ENCODE measurements at places on chromosomes 2 and 18.

GRCh38 chr2:204647626-204648025 lies 102.4 kb downstream of the PARD3B start:
- H3K27me3 ChIP-seq = no peaks in the 10 kb centered on the region
- H3K36me3 ChIP-seq = peaks cover 1% of the 10 kb centered on the region
- H3K27ac ChIP-seq = no peak overlapping the region
- no peak overlapping the region for H3K4me3 ChIP-seq

DNA sequence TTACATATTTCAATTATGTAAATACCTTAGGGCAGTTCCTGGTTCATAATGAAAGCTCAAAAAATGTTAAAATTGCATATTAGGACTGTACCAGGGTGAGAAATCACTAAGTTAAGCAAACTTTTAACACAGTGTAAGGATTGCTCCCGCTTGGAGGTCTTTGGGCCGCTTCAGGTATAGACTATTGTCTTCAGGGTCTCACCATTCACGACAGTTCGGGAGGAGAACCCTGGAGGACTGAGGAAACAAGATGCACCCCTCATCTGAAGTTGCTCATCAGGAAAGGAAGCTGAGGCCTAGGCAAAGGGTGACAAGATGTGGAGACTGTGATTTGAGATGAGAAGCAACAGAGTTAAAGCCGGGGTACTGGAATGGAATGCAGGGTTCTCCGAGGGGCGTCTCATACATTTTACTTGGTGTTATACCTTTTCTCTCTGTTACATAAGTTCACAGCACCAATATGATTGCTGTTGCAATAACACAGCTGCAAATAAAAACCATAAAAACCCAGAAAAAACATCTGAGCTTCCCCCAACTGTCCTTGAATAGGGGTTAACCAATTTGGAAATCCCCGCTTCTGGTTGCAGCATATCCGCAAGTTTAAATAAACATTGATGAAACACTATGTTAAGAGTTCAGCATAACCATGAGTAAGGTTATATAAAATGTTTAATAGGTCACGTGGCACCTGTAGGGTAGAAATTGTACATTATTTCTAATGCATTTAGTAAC lies 40.1 kb downstream of the FBXO48 start:
- H3K4me1 ChIP-seq = no peaks in the 10 kb centered on the region
- no peak overlapping the region for H3K4me3 ChIP-seq
- no peaks in the 10 kb centered on the region for H3K36me3 ChIP-seq
- H3K27ac ChIP-seq = no peak overlapping the region

DNA sequence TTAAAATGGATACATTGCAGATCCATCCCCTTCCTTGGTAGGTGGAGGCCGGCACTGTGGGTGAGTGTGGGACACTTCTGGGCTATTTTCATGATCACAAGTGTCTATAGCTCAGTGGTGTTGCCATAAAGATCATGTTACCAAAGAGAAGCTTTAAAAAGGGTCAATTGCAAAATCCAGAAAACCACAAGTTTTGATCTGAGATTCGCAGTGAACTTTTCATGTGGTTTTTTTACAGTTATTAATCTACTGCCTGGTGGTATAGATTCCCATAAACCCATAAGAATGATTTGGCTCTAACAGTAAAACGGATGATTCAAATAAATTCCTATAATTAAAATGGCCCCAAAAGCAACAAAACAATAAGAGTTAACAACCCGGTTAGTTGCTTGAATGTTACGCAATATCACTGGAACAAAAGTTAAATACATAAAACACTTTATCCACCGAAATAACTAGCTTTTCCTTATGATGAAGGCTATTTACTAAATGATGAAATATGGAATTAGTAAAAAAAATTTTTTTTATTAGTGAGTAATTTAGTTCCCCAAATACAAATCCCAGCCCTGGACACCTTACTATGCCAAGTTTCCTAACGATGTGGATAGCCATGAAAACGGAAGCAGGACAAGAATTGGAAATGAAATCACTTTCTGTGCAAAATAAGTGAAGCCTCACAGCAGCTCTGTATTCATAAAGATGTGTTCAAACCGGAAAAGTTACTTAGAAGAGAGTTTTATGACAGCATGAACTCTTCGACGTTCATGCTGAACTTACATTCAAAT lies 95.6 kb upstream of the THOC1 start:
- no peak for DNase-seq
- no peaks in the 10 kb centered on the region for H3K27me3 ChIP-seq
- H3K36me3 ChIP-seq = no peaks in the 10 kb centered on the region
- H3K27ac ChIP-seq = no peak overlapping the region

GRCh38 chr2:100252811-100253698 lies 69.2 kb downstream of the LONRF2 start:
- H3K27me3 ChIP-seq = no peaks in the 10 kb centered on the region
- H3K36me3 ChIP-seq = no peaks in the 10 kb centered on the region
- DNase-seq = peak; percentile 19
- H3K4me3 ChIP-seq = no peak overlapping the region

DNA sequence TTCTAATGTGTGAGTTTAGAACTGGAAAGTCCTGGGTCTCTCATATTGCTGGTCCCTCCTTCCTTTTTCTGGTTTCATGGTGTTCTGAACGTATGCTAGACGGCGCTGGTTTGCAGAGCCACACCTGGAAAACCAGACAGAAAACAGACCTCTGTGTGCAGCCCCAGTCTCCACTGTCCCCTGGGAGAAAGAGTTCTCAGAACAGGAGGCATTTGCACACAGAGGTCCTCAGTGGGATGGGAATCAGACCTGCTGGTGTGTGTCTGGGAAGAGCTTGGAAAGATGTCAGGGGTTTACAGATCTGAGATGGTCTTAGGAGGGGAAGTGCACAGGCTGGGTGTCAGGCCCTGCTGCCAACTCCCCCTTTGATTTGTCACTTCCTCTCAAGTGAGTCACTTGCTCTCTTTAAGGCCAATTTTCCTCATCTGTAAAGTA lies 14.9 kb upstream of the MBP start:
- no peak overlapping the region for H3K4me3 ChIP-seq
- DNase-seq = no peak
- no peaks in the 10 kb centered on the region for H3K36me3 ChIP-seq
- no peaks in the 10 kb centered on the region for H3K4me1 ChIP-seq
- no peak overlapping the region for H3K27ac ChIP-seq
- H3K27me3 ChIP-seq = no peaks in the 10 kb centered on the region

DNA sequence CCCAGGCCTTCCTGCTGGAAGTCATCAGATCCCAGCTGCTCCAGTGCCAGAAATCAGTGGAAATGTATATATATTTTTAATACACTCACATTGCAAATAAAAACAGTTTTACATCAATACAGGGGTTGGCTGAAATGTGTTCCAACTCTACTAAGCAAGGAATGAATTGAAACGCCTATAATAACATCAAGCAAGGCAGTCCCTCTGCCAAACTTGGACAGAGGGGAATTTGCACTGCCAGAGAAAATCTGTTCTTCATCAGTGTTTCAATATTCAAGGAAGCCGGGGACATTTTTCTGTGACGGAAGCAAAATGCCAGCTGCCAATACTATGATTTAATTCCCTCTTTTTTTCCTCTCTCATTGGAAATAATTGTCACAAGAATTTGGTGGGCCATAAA lies 335.3 kb downstream of the TNS1 start:
- DNase-seq = no peak
- no peak overlapping the region for H3K4me3 ChIP-seq
- H3K27me3 ChIP-seq = no peaks in the 10 kb centered on the region
- no peak overlapping the region for H3K27ac ChIP-seq

- H3K27me3 ChIP-seq = no peaks in the 10 kb centered on the region
- H3K27ac ChIP-seq = no peak overlapping the region
- no peaks in the 10 kb centered on the region for H3K36me3 ChIP-seq
- no peaks in the 10 kb centered on the region for H3K4me1 ChIP-seq
- no peak for DNase-seq
Measured at GRCh38 chr2:240733803-240734495, 42.3 kb downstream of the AQP12A start.

DNA sequence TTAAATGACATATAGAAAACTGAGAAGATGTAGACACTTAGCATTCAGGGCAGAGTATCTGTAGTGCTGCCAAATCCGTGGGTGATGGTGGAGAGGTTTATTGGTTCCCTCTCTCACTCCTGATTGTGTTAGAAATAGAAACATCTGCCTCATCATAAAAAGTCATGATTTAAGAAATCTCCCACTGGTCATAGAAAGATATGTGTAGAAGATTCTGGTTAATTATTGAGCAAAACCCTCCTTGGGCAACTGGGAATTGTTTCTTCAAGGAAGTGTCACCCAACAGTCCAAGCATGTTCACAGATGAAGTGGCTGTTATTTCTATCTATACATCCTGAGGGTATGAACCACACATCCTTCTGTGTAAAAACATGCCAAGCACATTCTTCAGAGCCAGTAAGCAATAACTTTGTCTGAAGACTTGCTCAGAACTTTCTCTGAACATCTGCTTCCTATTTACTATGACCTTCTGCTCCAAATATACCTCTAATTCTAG lies 33.6 kb upstream of the CHRNA1 start:
- H3K4me3 ChIP-seq = no peak overlapping the region
- H3K36me3 ChIP-seq = no peaks in the 10 kb centered on the region
- DNase-seq = no peak
- H3K4me1 ChIP-seq = peaks cover 4% of the 10 kb centered on the region
- no peak overlapping the region for H3K27ac ChIP-seq

DNA sequence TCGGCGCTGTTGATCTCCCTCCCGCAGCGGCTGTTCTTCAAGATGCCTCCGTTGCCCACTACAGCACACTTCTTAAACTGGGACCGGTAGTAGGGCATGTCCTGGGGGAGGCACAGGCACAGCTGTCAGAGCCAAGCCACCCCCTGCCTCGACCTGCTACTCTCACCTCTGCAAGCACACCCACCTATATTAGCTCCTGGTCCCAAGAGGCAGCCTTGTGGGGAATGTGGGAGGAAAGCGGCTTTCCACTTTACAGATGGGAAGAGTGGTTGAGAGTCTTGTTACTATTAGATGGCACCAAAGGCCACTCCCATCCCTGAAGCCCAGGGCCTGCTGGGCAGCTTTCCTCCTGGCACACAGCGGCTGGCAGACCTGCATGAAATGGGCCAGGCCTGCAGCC lies 29.2 kb upstream of the LOXHD1 start:
- no peak overlapping the region for H3K27ac ChIP-seq
- no peaks in the 10 kb centered on the region for H3K4me1 ChIP-seq
- DNase-seq = no peak
- H3K27me3 ChIP-seq = no peaks in the 10 kb centered on the region
- H3K4me3 ChIP-seq = no peak overlapping the region
- no peaks in the 10 kb centered on the region for H3K36me3 ChIP-seq

DNA sequence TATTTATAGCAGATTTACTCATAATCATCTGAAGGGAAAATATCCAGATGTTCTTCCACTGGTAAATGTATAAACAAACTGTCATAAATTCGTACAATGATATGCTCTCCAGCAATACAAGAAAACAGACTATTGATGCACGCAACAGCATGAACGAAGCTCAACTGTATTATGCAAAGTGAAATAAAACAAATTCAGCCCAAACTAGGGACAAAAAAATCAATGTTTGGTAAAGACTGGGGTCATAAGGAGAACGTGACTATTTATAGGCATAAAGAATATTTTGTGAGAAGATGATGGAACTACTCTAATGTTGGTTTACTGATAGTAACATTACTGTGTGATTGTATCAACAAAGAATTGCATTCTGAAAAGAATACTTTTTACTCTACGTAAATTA lies 1276.7 kb upstream of the DDX18 start:
- no peaks in the 10 kb centered on the region for H3K27me3 ChIP-seq
- H3K4me1 ChIP-seq = no peaks in the 10 kb centered on the region
- no peak for DNase-seq
- H3K4me3 ChIP-seq = no peak overlapping the region
- H3K36me3 ChIP-seq = no peaks in the 10 kb centered on the region

GRCh38 chr2:201228271-201228911 lies 31.9 kb upstream of the CASP8 start:
- no peaks in the 10 kb centered on the region for H3K27me3 ChIP-seq
- peaks cover 6% of the 10 kb centered on the region for H3K4me1 ChIP-seq
- no peak overlapping the region for H3K4me3 ChIP-seq
- no peaks in the 10 kb centered on the region for H3K36me3 ChIP-seq

- H3K27ac ChIP-seq = no peak overlapping the region
- no peak overlapping the region for H3K4me3 ChIP-seq
- H3K4me1 ChIP-seq = no peaks in the 10 kb centered on the region
Measured at GRCh38 chr18:8367217-8367988, 241.8 kb upstream of the RAB12 start.

DNA sequence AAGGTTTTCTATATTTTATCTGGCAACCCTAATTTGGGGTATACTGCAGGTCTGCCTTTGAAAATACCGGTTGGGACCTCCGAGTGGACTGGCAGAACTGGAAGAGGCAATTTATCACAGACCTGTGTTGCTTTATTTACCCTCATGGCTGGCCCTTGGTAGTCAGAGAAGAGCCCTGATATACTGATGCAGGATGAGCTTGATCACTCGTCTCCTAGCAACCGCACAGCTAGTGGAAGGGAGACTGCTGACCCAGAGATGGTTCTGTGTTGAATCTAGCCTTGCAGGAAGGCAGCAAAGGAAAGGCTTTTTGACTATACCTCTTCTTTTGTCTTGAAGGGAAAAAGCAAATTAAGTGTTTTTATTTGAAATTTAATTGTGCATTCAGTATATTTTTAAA lies 154.7 kb downstream of the EML6 start:
- no peak for DNase-seq
- no peaks in the 10 kb centered on the region for H3K36me3 ChIP-seq
- no peak overlapping the region for H3K27ac ChIP-seq
- no peaks in the 10 kb centered on the region for H3K27me3 ChIP-seq
- peaks cover 10% of the 10 kb centered on the region for H3K4me1 ChIP-seq
- H3K4me3 ChIP-seq = no peak overlapping the region

- peaks cover 12% of the 10 kb centered on the region for H3K36me3 ChIP-seq
- H3K27me3 ChIP-seq = no peaks in the 10 kb centered on the region
- no peak overlapping the region for H3K4me3 ChIP-seq
- H3K4me1 ChIP-seq = peaks cover 4% of the 10 kb centered on the region
- no peak for DNase-seq
Measured at GRCh38 chr2:127707890-127708648, 6.8 kb downstream of the SFT2D3 start.

DNA sequence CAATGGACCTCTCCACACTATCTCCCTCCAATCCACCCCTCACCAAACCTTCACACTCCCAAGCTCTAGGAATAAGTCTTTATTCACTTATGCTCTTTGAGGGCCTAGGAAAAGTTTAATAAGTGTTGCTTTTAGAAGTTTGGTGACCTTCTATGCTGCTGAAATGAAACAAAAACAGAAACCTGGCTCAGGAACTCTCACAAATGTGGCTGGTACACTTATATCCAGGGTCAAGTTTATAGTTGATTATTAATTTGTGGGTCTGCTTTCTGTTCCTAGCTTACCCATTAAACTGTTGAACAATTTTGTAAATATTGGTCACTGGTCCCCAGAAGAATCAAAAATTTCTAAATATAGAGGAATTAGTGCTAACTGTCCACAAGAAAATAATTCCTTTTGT lies 14.2 kb upstream of the ANKRD44 start:
- no peak overlapping the region for H3K27ac ChIP-seq
- no peak overlapping the region for H3K4me3 ChIP-seq
- H3K4me1 ChIP-seq = peaks cover 16% of the 10 kb centered on the region
- no peak for DNase-seq
- no peaks in the 10 kb centered on the region for H3K27me3 ChIP-seq

GRCh38 chr2:54579061-54579681 lies 123.0 kb downstream of the SPTBN1 start:
- H3K27me3 ChIP-seq = no peaks in the 10 kb centered on the region
- no peak for DNase-seq
- H3K27ac ChIP-seq = peak overlapping the region; percentile 77

Data from Caco-2 (cell line).